ENCODE measurements at places on chromosomes 3 and 15.

GRCh38 chr15:52247461-52247860 lies 48.1 kb downstream of the MYO5C start:
- no peak for DNase-seq

- DNase-seq = no peak
Observed at GRCh38 chr15:67783303-67783702, 42.0 kb upstream of the SKOR1 start.

- no peak for DNase-seq
Observed at GRCh38 chr15:85495544-85495943, 115.1 kb downstream of the AKAP13 start.

GRCh38 chr3:39276746-39277145 lies 3.1 kb downstream of the CX3CR1 start:
- DNase-seq = no peak

- DNase-seq = no peak
Observed at GRCh38 chr15:42037656-42038055, 16.8 kb upstream of the PLA2G4E start.

DNA sequence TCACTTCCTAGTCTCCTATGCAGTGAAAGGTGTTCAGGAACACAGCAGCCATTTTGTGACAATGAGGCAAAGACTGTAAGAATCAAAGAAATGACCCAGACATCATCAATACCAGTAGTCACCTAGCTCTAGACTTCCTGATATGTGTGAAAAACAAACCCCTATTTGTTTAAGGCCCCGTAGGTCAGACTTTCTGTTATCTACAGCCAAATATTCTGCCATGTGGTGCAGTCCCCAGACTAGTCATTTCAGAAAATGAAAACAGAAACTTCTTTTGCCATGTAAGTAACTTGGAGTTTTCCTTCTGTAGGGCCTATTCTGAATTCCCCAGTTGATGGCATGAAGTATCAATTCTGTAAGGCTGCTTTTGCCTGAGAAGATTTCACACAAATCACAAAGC lies 181.7 kb upstream of the SNTN start:
- DNase-seq = no peak

DNA sequence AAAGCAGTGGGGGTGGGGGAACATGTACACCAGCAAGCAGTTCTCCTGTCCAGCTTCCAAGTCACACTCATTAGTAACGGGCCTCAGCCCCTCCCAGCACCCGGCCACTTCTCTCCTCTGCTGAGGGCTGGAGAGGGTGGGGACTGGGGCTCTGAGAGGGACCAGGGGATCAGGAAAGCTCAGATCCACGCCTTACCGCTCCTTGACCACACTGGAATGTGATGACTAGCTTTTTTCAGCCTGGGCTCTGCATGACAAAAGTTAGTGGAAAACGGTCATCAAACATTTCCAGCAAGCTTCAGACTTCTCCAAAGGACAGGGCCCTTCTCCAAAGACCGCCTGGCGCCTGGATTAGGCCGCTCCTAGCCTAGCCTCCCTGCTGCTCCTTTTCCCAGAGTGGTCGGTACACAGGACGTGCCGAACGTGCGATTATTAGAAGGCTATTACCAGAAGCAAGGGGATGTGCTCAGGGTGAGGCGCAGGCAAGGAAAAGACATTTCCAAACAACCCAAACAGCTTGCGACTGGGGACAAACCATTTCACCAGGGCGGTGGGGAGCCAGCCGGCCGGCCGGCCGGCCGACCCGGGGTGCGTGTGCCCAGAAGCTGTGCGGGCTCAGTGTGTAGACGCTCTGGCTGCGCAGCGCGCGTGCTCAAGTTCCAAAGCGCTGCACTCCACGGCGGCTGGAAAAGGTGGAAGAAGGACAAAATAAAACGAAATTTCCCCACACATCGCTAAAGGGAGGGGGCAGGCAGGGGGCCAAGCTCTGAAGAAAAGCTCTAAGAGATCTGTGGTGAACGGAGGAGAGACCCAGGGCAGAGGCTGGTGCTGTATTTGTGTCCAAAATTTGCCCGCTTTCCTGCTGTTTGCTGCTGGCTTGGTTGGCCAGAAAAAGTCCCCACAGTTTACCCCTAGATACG lies 51.0 kb upstream of the SSR3 start:
- peak; percentile 77 for DNase-seq

GRCh38 chr3:71258116-71258515 lies 325.4 kb downstream of the FOXP1 start:
- no peak for DNase-seq

- no peak for DNase-seq
Observed at GRCh38 chr15:55685286-55685685, 57.7 kb downstream of the PRTG start.

- no peak for DNase-seq
Observed at GRCh38 chr3:146300768-146301167, 49.9 kb upstream of the PLSCR4 start.

DNA sequence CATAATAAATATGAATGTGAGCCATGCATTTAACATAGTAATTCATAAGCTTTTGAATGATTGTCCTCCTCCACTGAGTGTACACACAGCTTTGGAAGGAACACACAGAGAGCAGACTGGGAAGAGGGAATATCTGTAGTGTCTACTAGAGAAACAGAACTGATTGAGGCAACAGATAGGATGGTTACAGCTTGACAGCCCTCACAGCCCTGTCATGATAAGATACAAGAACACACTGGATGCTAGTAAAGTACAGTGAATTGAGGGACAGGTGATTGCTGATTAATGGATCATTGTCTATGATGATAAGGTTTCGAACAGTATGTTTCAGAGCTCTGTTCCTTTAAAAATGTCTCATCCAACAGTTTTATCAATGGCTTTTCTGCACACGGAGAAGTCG lies 383.4 kb upstream of the GBE1 start:
- DNase-seq = no peak

- DNase-seq = no peak
Observed at GRCh38 chr3:117602058-117602644, 892.6 kb downstream of the TUSC7 start.

GRCh38 chr3:46705751-46706552 lies 4.8 kb downstream of the TMIE start:
- DNase-seq = no peak

DNA sequence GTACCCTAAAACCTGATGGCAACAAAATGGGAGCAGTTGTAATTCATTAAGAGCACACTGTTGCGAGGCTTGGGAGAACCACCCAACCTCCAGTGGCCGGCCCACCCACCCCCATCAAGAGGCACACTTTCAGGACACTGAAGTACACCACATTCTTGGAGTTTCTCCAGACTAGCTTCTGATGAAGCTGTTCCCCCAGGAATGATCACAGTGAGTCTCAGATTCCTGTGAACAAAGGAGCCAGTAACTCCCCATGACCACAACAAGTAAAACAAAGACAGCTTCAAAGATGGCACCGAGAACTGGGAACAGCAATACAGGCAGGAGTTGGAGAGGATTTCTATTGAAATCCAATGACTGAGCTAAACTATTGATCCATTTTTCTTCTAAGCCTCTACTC lies 126.0 kb downstream of the ST8SIA2 start:
- no peak for DNase-seq

GRCh38 chr3:141875893-141876380 lies 506 bp upstream of the ATP1B3 start:
- DNase-seq = peak; percentile 89

DNA sequence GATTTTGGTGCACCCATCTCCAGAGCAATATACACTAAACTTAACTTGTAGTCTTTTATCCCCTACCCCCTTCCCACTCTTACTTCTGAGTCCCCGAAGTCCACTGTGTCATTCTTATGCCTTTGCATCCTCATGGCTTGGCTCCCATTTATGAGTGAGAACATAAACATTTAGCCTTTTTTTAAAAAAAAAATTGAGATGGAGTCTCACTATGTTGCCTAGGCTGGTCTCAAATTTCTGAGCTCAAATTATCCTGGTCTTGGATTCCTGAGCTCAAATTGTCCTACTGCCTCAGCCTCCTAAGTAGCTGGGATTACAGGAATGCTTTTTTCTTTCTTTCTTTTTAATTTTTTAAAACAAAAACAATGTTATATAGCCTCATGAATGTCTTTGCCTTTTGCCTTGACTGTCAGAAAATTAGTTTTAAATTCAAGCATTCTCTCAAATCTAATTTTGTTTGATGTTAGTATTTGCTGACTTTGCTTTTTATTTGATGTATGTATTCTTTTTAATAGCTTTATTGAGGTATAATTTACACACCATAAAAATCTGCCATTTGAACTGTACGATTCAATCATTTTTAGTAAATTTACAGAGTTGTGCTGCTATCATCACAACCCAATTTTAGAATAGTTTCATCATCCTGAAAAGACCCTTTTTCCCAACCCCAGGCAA lies 46.9 kb downstream of the NFKBIZ start:
- no peak for DNase-seq

DNA sequence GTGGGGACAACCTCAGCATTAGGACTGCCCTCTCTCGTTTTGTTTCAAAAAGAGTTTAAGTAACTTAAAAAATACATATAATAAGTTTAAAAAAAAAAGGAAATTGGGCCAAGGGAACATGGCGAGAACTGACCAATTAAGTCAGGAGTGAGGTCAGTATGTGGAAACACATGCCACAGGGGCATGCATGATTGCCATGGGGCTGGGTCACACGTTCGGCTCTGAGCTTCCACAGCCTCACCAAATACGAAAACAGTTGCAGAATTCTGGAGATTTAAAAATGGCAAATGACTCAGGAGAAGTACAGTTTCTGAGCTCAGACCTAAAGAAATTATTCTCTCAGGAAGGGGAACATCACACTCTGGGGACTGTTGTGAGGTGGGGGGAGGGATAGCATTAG lies 24.1 kb downstream of the PDE8A start:
- no peak for DNase-seq

DNA sequence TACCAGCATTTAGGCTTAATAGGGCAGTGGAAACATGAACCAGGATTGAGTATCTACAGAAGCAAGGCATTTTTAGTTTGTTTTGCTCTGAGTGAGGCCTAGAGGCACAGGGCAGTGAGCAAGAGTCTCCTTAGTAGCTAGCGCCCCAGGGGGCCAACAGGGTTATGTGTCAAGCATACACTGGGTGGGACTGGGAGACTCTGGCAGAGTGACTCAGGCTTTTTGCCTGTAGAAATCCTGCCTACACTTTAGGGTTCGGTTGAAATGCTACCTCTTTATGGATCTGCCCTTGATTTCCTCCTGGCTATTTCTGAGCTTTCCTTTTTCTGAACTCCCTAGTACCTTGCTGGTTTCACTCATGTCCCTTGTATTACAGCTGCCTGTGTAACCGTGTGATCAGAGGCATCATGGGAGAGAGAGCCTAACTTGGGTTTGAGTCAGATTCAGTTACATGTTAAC lies 72.2 kb downstream of the TOP2B start:
- DNase-seq = peak; percentile 43

GRCh38 chr15:51349156-51349844 lies 7.8 kb downstream of the GLDN start:
- DNase-seq = no peak

- no peak for DNase-seq
Observed at GRCh38 chr15:38549222-38549621, 15.4 kb downstream of the RASGRP1 start.

GRCh38 chr15:74540161-74540760 lies 759 bp upstream of the ARID3B start:
- peak; percentile 33 for DNase-seq

DNA sequence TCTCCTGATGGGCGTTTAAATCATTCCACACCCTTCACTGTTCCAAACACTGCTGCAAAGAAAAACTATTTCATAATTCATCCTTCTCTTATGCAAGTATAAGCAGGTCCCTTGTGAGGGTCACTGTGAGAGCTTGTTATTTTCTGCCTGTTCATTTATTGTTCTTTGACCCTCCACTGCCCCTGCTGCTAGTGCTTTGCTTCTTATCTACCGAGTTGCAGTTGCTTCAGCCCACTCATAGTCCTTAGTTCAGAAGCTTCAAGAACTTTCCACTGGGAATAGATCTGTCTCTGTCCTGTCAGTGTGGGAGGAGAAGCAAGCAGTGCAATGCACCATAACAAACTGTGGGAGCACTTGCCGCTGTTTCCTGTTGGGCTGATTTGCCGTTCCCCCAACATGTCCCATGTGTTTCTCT lies 39.8 kb downstream of the RIOX2 start:
- no peak for DNase-seq

DNA sequence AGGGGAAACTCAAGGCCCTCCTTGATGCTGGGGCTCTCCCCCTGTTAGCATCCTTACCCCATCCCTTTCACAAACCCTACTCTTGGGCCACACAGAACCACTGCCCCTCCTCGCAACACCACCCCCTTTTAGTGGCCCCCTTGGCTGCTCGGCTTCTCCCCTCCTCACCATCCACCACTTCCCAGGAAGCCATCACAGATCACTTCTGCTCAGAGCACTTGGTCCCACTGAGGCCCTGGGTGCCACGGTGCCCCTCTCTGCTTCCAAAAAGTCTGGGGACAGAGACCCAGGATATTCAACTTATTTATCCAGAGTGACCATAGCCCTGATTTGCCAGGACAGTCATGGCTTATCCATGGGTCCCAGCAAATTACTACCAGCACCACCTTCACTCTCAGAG lies 2.4 kb downstream of the RHCG start:
- no peak for DNase-seq

GRCh38 chr3:94069194-94069813 lies 6.4 kb downstream of the NSUN3 start:
- no peak for DNase-seq

GRCh38 chr3:28226020-28226419 lies 15.4 kb upstream of the CMC1 start:
- no peak for DNase-seq

GRCh38 chr15:64490598-64491259 lies 30.4 kb downstream of the ZNF609 start:
- no peak for DNase-seq

DNA sequence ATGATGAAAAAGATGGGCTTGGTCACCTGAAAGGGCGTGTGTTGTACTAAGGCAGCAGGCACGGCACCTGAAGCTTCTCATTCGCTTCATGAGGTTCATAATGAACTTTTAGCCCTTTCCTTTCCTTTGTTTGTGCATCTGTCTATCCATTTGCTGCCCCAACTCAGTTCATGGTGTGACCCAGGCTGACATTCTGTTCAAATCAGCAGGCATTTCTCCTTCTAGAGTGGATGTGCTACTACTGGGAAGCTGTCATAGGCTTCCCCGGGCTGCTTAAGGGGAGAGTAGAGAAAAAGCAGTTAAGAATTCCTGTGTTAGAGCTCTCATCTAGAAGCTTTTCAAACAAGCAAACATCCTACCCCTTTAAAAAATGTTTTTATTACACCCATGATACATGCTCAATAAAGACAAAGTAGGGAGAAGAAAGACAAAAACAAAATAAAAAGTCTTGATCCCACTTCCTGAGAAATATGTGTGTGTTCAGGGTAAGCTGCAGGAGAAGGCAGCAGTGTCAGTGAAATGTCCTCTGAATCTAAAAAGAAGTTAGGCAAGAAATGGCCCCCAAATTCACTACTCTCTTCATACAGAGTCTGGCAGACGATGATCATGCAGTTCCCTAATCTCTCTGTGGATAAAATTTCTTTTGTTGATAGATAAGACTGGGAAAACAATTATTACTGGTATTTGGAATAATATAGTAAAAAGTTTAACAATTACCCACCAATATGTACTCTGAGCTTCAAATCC lies 136.9 kb upstream of the PFN2 start:
- DNase-seq = peak; percentile 47
